Left renal cortex interstitium (tissue), 4 donors: ENCODE measurements at places on chromosomes 12 and 14. TPM values are rescaled to one million over a fixed set of nuclear protein-coding genes. Genes with fewer than 3 reads are reported as not detected.

Gene RFX4
- polyA plus RNA-seq = 0.36 TPM

Gene LMO3
- polyA plus RNA-seq = 3.0 TPM

- no peak for DNase-seq
Observed at GRCh38 chr12:26966842-26967241, 28.6 kb downstream of the FGFR1OP2 start.

GRCh38 chr12:8894378-8894777 is 19.9 kb upstream of the PHC1 start:
- DNase-seq = no peak

- no peak for DNase-seq
Observed at GRCh38 chr14:54467280-54467679, 21.5 kb downstream of the GMFB start.
